ENCODE measurements at places on chromosomes 11 and 22. TPM values are rescaled to one million over a fixed set of nuclear protein-coding genes. Genes with fewer than 3 reads are reported as not detected.

The TRIM49 gene
- not detected for total RNA-seq

The CBLIF gene
- total RNA-seq, result not detected

The GVQW3 gene
- total RNA-seq, result 3.6 TPM

The ROBO4 gene
- total RNA-seq, result not detected

The MN1 gene
- 0.18 TPM for total RNA-seq

The TYR gene
- total RNA-seq, result not detected

The SLC17A6 gene
- not detected for total RNA-seq

The NLRP14 gene
- 0.05 TPM for total RNA-seq

The CLTCL1 gene
- 0.68 TPM for total RNA-seq

The VWCE gene
- 2.5 TPM for total RNA-seq

The MCAM gene
- 1.1 TPM for total RNA-seq

The CTTN gene
- total RNA-seq, result 0.39 TPM

The LUZP2 gene
- not detected for total RNA-seq

The TREH gene
- total RNA-seq, result not detected

The LINC01488 gene
- total RNA-seq, result not detected

The C11orf16 gene
- total RNA-seq, result not detected

The COA4 gene
- 54.2 TPM for total RNA-seq

The ZNF70 gene
- 2.2 TPM for total RNA-seq

The OR5P2 gene
- not detected for total RNA-seq

The PELI3 gene
- 7.5 TPM for total RNA-seq

The CCDC87 gene
- total RNA-seq, result 0.07 TPM

The ADAMTS15 gene
- total RNA-seq, result not detected

The XRCC6 gene
- 232 TPM for total RNA-seq

The PKDREJ gene
- not detected for total RNA-seq

The GNG3 gene
- total RNA-seq, result not detected

The JHY gene
- 1.5 TPM for total RNA-seq

The INPP5J gene
- not detected for total RNA-seq

The ELF5 gene
- not detected for total RNA-seq
